ENCODE measurements at places on chromosomes 6 and 20.

- no peak for DNase-seq
Observed at GRCh38 chr6:139776041-139776440, 401.6 kb upstream of the CITED2 start.

GRCh38 chr6:27542485-27542884 is 69.6 kb upstream of the ZNF184 start:
- no peak for DNase-seq

GRCh38 chr20:38172408-38172807 is 7.3 kb upstream of the TGM2 start:
- no peak for DNase-seq

- no peak for DNase-seq
Observed at GRCh38 chr6:3385660-3386151, 71.1 kb downstream of the SLC22A23 start.

DNA sequence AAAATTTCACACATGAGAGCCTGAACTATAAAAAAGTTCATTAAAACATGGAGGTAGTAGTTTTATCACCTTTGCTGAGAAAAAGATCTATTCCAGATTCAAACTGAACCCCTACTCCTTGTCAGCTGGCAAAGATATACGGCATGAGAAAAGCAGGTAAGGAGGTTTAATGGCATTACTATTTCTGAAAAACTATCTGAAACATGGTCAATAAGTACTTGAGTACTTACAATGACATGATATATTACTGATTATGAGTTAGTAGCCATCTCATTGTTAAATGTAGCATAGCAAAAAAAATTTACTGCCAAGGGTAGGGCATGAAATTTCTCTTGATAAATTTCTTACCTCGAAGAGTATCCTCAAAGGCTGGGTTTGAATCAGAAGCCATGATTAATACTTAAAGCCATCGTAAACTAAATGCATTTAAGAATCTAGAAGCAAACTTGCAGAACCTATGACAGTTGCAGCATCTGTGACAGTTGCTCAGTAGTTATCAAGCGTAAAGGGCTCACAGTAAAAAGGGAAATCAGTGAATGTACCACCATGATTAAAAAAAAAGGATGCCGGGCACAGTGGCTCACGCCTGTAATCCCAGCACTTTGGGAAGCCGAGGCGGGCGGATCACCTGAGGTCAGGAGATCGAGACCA is 8.7 kb downstream of the SLC17A5 start:
- DNase-seq: no peak
